Midbrain (tissue), 1 donor: ENCODE measurements at places on chromosomes 6 and 20.
A peak's percentile ranks its signal among the peaks of the same experiment; 100 is the strongest.

DNA sequence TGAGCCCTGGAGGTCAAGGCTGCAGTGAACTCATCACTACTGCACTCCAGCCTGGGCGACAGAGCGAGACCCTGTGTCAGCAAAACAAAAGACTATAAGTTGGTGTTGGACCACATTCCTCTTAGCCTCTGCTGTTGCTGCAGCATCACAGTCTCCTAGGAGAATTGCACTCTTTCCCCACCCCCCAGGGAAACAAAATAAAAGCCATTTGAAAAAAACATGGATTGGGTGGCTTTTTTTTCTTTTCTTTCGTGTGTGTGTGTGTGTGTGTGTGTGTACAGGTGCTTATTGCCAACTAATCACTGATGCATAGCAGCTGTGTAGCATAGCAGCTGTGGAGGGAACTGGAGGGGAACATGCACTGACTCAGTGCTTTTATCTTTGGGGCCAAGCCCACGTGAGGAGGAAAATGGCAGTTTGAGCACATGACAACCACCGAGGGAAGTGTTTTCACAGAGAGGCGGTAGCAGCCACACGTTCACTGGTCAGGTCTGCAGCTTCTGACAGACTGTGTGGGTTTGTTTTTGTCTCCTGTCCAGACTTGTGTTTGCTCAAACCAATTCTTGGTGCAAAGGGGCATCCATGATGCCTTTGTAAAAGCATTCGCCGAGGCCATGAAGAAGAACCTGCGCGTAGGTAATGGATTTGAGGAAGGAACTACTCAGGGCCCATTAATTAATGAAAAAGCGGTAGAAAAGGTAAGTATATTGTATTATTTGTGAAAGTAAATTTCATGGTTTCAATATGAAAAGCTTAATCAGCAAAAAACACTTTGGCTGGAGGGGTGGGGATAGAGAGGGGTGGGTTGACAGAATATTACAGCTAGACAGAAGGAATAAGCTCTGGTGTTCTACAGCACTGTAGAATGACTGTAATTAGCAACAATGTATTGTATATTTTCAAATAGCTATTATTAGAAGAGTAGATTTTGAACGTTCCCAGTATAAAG lies 27.7 kb downstream of the ALDH5A1 start:
- DNase-seq: no peak

- no peak for DNase-seq
Measured at GRCh38 chr6:103002282-103002681, 1608.8 kb downstream of the GRIK2 start.

GRCh38 chr6:16140607-16141006 lies 11.7 kb downstream of the MYLIP start:
- no peak for DNase-seq

DNA sequence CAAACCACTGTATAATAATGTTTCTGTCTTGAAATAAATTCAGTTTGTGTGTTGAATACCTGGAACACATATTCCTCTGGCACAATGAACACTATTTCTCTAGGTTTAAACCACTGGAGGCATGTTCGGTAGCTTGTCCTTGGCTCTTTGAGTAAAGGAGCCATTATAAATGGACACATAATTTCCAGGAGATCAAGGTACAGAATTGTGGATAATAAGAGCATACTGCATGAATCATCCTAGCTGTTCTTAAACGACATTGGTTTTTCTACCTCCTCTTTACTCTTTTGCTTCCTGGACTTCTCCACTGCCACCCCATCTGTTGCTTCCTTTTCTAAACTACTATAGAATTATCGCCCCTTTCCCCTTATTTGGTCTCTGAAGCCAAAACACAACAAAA lies 1.2 kb downstream of the CENPW start:
- no peak for DNase-seq

- no peak for DNase-seq
Measured at GRCh38 chr6:36621371-36621855, 27.3 kb downstream of the SRSF3 start.

DNA sequence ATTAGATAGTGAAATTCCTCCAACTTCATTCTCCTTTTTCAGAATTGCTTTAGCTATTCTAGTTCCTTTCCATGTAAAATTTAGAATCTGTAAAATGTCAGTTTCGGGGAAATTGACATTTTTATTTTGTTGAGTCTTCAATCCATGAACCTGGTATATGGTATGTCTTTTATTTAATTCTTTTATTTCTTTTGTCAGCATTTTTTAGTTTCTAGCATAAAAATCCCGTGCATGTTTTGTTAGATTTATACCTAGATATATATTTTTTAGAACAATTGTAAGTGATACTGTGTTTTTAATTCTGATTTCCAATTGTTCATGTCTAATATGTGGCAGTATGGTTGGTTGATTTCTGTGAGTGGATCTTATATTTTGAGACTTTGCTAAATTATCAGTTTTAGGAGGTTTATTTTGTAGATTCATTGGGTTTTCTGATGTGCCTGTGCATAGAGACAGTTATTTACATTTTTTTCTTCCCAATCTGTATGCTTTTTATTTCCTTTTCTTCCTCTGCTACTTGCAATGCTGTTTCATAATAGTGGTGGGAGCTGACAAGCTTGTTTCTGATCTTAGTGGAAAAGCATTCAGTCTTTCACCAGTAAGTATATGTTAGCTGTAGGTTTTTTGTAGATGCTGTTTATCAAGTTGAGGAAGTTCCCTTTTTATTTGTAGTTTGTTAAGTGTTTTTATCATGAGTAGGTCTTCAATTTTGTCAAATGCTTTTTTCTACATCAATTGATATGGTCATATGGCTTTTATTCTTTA lies 13.7 kb downstream of the TAB2 start:
- no peak for DNase-seq

DNA sequence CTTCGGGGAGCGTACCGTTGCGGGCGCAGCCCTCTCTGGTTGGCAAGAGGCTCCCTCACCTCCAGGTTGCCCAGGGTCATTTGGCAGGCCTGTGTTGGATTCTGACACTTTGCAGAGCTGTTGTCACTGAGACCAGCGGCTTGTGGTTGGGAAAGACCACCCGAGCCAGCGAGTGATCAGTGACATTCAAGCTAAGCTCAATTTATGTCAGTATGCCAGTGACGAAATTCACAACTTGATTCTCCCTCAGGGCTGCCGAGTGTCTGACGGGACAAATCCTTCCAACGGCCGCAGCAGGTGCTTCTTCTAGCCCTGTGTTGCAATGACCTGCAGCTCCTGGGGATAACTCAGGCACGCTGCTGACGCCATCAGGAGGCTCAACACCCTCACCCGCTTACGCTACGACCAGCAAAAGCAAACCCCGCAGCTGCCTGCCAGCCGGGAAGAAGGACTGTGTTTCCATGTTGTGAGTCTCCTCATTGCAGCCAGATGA lies 16.9 kb upstream of the SLC22A2 start:
- peak; percentile 73 for DNase-seq

GRCh38 chr6:170286246-170286933 lies 4.5 kb downstream of the DLL1 start:
- peak; percentile 71 for DNase-seq

GRCh38 chr6:162684961-162685360 lies 42.6 kb downstream of the PRKN start:
- DNase-seq: no peak

DNA sequence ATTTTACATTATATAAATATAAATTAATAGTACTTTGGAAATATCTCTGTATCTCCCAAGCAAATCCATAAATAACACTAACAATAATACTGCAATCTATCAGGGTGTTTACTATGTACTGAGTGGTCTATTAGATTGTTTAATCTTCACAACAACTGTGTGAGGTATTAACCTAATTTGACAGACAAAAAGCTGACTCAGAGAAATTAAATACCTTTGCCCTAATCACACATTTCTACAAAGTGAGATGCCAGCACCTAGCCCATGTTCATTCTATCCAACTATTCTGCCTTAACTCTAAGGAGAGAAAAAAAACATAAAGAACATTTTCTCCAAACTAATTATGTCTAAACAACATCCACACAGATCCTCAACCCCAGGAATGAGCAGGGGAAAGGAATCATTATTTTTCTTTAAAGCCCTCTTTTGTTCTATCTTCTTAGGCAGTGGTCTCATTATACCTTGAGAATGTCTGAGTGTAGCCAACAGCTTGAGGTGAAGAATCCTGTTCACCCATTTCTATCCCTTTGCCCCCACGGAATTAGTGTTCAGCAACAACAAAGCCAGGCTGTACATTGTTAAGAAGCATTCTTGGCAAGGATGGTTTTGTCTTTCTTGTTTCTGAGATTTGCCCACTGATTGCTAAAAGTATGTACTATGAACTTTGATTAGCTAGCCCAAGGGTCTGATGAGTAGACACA lies 42.7 kb downstream of the PRL start:
- no peak for DNase-seq

DNA sequence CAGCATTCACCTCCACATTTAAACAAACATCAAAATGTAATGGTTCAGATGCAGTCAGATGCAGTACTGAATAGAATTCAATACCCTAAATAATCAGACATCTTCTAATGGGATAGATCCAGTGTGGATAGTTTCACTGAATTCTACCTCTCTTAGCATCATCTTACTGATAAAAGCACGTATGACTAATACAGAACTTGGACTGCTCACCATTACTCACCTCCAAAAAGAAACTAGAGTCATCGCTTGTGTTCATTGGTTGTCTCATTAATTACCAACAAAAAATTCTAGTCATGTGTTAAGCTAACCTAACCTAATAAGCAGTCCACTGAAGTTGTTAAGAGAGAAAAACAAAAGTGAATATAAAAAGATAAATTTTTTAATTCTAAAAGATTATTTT lies 165.9 kb upstream of the IRAK1BP1 start:
- no peak for DNase-seq

- no peak for DNase-seq
Measured at GRCh38 chr6:108837236-108837971, 10.8 kb upstream of the ARMC2 start.

DNA sequence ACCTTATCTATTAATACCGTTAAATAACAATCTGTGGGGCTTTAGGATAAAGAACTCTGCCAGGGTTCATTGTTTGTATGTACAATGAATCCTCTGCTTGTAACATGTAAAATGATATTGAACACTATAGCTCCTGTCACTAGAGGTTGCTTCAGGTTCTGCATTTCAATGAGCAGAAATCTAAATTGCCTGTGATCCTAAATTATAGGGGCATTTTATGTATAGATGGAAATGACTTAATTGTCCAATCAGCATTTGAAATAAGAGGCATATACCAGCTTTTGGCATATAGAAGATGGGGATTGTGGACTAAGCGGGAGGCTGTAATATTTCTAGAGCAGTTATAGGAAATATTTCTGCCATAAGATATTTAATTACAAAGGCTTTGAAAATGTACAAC lies 2.0 kb downstream of the NCOA3 start:
- no peak for DNase-seq

- DNase-seq: peak; percentile 56
Measured at GRCh38 chr20:63519668-63520503, 679 bp upstream of the PPDPF start.

DNA sequence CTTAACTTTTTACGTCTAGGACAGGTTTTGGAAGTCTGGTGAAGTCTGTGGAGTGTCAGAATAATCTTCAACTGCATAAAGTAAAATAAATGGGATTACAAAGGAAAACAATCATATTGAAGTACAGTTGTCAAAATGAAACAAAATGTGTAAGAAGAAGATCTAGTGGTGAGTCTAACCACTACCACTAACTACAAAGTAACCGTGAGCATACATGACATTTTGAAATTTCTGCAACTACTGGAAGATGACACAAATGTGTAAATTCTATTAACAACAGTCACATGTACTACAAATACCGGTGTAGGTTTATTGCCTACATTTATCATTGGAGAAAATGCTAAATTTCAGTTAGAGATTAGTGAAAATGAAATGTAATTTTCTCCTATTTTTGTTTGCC lies 29.7 kb downstream of the VPS52 start:
- DNase-seq: no peak

GRCh38 chr20:62500237-62500864 lies 24.6 kb upstream of the GATA5 start:
- DNase-seq: peak; percentile 60

GRCh38 chr6:139944131-139944530 lies 569.7 kb upstream of the CITED2 start:
- DNase-seq: no peak

- DNase-seq: no peak
Measured at GRCh38 chr20:5734602-5735001, 15.6 kb upstream of the SHLD1 start.

GRCh38 chr20:63120808-63121090 lies 95.2 kb downstream of the YTHDF1 start:
- no peak for DNase-seq

GRCh38 chr6:75267461-75267860 lies 17.1 kb downstream of the TMEM30A start:
- DNase-seq: no peak

DNA sequence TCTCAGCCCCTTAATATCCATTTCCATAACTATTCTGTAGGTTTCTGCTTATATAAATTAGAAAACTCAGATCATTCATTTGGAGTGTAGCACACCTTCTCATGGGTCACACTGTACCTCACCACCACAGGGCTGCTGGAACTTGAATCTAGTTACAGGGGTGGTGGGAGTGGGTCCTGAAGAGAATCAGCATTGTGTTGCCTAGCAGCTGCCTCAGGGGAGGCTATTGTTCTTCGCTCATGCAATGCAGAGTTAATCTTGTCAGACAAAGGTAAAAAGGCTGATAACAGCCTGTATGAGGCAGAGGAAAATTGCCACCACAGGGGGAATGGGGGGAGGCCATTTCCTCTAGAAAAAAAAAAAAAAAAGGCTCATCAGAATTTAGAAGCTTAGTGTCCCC lies 496.0 kb upstream of the ADGRB3 start:
- no peak for DNase-seq

DNA sequence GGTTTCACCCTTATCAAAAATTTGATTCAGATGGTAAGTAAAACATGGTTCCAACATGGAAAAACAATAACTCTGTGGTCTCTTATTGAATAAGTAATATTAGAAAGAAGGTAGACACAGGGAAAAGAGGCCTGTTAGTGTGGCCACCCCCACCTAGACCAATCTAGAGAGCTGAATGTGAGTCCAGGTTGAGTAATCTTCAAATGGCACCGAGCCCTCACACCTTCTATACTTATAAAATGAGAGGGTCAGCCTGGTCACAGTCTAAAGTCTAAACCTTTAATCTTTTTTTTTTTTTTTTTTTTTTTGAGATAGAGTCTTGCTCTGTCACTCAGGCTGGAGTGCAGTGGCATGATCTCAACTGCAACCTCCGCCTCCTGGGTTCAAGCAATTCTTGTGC lies 6.9 kb downstream of the FAM184A start:
- DNase-seq: no peak

GRCh38 chr20:54347166-54347833 lies 128.1 kb upstream of the DOK5 start:
- no peak for DNase-seq

DNA sequence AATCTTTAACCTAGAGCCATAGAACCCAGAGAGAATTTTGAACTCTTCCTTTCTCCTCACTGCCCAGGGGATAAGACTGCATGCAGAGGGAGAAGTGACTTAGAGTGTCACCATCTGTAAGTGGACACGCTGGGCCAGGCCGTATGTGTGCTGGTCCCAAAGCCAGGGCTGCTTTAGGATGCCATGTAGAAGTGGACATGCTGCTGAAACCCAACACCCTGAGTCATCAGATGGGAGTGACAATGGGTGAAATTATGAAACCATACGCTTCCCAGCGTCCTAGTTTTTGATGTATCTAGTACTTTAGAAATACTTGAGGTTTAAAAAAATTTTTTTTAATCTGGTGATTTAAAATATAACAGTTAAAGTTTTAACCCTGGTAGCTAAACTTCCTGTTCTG lies 191.1 kb downstream of the FNDC1 start:
- no peak for DNase-seq

GRCh38 chr6:138509371-138509770 lies 10.1 kb upstream of the NHSL1 start:
- peak; percentile 50 for DNase-seq
